Hypothalamus (tissue), 51 donors: ENCODE measurements at places on chromosomes 4 and X.

GRCh38 chr4:40363382-40363920 lies 28.3 kb downstream of the CHRNA9 start:
- no peak for DNase-seq

DNA sequence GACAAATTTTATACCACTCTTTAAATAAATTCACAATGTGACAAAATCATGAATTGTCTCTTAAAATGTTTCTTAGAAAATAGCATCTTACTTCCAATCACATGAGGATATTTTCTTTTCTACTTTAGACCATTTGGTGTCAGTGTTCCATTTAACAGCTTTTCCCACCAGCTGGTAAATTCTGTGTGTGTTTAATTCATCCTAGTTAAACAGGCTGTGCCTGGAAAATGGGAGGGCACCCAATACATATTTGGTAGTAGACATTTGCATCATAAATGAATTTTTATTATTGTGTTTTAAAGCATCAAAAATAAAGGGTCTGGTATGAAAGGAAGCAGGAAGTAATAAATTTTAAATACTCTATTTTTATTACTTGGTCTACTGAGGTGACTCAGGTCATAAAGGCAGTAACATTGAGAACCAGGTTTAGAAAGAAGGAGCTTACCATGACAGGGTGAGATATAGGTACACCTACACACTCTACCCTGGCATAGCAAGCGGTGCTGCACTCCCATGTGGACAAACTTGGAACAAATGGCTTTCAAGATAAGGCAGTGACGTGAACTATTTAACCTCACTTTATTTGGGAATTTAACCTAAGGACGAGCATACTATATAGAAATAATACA lies 344.5 kb downstream of the BMPR1B start:
- DNase-seq, result no peak

DNA sequence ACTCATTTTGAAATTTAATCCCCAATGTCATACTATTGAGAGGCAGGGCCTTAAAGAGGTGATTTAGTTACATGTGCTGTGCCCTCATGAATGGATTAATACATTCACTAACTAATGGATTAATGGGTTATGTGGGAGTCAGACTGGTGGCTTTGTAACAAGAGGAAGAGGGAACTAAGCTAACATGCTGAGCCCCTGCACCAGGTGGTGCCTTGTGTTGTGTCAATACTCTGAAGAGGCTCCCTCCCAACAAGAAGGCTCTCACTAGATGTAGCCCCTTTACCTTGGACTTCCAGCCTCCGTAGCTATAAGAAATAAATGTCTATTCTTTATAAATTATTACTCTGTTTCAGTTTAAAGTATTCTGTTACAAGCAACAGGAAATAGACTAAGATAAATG lies 411.9 kb upstream of the EMCN start:
- DNase-seq, result no peak

DNA sequence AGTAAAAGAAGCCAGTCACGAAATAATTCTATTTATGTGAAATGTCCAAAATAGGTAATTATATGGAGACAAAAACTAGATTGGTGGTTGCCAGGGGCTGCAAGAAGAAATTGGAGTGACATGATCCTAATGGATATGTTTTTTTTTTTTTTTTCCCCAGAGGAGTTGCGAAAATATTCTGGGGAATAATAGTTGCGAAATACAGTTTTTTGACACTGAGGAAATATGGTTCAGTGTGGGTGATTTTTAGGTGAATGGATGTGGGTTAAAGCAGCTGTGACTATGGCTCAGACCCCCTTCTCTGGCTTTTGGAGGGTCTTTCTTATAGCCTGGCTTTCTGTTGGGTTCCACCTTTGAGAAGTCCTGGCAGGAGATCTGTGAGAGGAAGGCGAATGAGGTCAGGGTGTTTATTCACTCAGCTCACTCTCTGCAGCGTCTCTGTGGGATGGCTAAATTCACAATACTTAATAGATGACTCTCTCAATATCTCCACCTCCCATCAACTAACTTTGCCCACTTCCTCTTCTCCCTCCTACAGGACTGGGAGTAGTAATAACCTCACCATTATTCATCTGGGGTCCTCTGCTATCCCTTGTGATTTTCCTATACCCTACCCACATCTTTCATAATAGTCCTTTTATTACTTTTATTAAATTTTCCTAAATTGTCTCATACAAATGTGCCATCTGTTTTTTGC lies 15.3 kb upstream of the RAB9B start:
- no peak for DNase-seq
